ENCODE measurements at places on chromosomes 11 and 22.

DNA sequence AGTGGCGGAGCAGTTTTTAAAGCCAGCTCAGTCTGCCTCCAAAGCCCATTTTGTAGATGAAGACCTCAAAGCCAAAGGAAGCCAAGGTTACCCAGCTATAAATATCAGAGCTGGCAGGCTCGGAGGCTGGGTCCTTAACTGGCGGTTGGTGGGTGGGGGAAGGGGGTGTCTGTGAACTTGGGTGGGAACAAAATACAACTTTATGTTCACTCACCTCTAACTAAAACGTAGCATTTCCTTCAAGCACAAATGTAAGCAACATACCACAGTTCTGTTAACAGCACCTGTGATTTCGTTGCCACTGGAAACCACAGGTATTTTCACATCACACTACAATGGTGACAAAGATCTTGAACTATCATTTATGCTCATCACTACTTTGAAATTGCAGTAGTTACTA lies 99.7 kb upstream of the SYT13 start:
- no peak for DNase-seq

- DNase-seq = no peak
These were observed 170.8 kb upstream of the CADM1 start for GRCh38 chr11:115674937-115675544.

DNA sequence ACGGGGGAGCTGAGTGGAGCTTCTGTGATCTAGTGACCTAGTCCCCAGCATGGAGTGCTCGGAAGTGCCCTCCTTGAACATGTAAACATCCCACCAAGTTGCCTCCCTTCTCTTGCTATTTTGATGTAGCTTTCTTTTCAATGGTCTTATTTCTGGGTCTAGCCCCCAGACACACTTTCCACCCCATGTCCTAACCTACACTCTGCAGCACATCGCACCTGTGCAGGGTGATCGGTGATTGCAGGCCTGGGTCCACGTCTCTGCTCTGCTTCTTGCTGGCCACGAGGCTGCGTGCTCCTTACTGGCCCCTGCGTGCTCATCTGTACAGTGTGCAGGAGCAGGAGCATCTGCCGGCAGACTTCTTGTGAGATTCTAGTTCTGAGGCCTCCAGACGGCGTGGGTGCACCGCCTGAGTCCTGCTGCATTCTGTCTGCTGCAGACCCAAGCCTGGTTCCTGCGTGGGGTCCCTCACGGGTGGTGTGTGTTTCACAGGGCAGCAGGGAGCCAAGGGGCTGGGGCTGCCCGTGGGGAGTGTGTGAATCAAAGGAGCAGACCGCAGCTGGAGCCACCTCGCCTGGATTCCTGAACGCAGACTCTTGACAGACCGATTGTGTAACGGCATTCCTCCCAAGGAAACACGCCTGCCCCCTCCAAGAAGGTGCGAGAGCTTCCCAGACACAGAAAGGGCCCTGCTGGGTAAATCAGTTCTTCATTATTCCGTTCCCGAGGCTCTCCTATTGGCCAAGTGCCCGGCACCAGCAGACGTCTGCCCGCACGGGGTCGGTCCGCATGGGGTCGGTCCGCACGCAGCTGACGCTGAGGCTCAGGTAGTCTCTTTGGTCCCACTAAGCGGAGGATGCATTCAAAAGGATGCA lies 44.4 kb upstream of the MYEOV start:
- peak; percentile 49 for DNase-seq

- no peak for DNase-seq
These were observed 5.3 kb upstream of the CREB3L1 start for GRCh38 chr11:46271875-46272815.

- DNase-seq = no peak
These were observed 14.9 kb upstream of the FXYD2 start for GRCh38 chr11:117839380-117839881.

- DNase-seq = no peak
These were observed 55.8 kb upstream of the RRAS2 start for GRCh38 chr11:14414470-14415461.

DNA sequence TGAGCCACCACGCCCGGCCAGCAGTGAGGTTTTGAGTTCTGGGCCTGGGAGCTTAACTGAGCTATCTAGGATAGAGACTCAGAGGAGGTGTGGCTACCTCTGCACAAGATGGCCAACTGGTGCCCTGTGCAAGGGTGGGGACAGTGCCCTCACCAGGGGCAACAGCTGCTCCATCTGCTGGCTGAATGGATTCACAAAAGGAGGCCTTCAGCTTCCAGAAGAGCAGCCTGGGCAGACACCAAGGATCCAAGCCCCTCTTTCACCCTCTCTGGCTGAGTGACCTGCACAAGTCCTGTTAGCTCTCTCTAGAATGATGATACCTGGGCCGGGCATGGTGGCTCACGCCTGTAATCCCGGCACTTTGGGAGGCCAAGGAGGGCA lies 33.5 kb upstream of the BAIAP2L2 start:
- no peak for DNase-seq

DNA sequence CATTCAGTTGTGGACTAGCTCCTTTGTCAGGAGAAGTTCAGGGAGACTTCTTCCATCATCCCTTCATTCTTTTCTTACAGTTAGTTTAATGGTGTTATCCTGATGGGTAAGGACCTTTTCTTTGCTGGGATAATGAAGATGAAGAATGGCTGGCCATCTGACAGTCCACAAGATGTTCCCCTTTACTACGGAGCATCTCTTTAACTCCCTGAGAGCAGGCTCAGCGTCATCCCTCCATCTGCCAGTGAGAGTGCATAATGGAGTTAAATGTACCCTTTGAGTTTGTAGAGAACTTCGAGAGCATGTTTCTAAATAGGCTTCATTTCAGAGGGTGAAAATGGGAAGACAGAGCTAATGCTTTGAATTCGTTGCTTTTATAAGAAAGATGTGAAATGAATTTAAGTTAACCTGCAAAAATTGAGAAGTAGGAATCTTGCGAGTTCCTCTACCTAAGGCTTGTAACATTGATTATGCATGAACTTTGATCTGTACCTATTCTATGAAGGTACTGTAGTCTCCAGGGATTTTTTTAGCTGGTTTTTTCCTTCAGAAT lies 1.7 kb downstream of the EP300 start:
- DNase-seq = peak; percentile 64

- no peak for DNase-seq
These were observed 8.2 kb downstream of the GSTT4 start for GRCh38 chr22:23997092-23997491.

DNA sequence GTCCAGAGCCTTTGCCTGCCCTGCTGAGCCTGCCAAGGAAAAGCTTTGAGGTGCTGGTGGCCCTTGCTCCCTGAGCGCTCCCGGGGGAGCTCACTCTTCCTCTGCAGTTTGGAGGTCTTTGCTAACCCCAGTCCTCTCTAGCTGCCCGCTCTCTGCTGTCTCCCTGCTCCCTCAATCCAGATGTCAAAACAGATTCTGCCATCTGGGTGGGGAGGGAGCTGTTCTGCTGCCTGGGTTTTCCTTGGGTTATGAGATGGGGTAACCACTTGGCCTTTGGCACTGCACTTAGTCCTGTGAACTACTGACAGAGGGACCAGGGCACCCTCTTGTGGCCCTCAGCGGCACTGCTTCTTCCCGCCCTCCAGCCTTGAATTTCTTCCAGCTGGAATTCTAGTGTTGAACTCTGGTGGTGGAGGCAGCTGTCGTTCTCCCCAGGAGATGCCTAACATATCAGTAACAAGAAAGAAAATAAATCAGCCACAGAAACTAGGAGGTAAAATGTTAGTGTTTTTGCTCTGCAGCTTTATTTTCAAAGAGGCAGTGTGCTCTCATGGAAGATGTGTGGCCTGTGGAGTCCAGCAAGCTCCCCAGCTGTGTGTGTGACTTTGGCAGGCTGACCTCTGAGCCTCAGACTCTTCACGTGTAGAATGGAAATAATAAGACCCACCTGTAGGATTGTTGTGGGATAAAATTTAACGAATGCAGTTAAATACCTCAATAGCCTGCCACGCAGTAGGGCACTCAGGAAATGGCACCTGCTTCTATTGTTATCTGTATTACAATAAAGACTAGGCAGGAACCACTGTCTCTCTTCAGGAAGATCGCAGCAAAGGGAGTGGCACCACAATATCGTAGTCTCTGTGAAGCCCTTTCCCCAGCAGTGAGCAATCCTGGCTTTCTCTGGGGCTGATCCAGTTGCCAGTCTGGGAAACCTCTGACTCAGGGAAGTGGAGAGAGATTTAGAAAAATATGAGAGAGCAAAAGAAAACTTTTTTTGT lies 23.4 kb downstream of the ARFGAP2 start:
- DNase-seq = peak; percentile 96

DNA sequence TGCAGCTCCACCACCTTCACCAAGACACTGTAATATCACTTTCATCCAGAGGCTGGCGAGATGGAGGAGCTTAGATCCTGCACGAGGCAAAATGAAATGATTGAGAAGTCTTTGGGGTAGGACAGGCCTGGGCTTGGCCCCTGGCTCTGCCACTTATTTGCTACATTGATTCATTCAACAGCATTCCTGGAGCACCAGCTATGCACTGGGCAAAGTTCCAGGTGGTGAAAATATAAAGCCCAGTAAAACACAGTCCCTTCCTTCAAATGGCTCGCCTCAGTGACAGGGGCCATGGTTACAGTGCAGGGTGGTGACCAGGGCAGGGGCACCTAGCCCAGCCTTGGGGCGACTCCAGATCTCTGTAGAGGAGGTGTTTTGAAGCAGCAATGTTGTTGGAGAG lies 19.7 kb downstream of the ALX4 start:
- no peak for DNase-seq

DNA sequence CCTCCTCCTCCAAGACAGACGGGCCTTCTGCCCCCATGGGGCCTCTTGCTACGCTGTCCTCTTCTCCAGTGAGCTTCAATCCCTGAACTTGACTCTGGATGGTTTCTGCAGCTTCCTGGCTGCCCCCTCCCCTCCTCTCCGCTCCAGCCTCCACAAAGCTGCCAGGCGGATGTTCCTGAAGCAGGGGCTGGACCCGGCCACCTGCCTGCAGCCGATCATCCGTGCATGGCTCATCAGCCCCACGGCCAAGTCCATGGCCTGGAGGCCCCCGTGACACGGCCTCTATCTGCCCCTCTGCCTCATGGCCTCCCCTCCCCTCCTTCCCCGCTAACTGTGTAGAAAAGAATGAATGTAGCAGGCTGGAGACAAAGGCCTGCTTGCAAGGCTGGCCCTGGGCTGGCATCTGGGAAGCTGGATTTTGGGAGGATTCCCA lies 6.8 kb upstream of the SUN2 start:
- peak; percentile 34 for DNase-seq

DNA sequence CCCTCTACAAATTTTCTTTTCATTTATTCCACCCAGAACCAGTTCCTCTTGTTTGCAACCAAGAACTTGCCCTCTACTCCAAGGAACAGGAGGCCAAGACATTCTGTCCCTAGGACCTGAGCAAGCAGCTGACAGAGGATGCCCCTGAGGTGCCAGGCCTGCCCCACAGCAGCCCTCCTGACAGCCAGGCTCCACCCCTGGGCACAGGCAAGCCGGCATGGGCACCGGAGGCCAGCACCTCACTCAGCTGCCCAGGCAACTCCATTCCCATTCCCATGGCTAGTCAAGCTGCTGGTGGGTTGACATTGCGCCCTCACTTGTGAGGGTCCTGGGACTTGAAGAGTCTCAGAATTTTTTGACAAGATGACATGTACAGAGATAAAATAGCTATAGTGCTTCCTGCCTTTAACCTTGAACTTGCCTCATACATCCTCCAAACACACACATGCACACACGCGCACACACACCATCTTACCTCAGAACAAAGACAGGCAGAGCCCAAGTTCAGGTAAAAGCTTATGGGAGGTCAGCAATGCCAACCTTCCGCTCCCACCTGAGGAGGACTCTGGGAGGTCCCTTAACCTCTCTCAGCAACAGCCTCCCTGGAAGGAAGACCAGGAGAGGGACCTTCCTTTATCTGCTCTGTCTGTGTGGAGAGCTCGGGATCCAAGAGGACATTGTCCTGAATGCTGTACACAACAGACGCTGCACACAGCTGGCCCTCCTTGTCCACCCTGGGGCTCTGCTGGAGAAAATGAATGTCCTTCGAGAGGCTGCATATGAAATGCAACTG lies 620.9 kb upstream of the CADM1 start:
- DNase-seq = no peak

- no peak for DNase-seq
These were observed 42.2 kb upstream of the DNAJB7 start for GRCh38 chr22:40904101-40904500.

- DNase-seq = no peak
These were observed 31.3 kb downstream of the MTNR1B start for GRCh38 chr11:93000511-93001476.

GRCh38 chr11:12508151-12508751 lies 130.9 kb downstream of the PARVA start:
- DNase-seq = peak; percentile 88

- DNase-seq = peak; percentile 16
These were observed 181.9 kb downstream of the MYO18B start for GRCh38 chr22:25923914-25924313.

GRCh38 chr11:72719551-72719950 lies 32.7 kb downstream of the ARAP1 start:
- DNase-seq = no peak

GRCh38 chr11:34314936-34315335 lies 42.9 kb downstream of the ABTB2 start:
- no peak for DNase-seq

GRCh38 chr22:35253946-35254345 lies 3.3 kb upstream of the HMGXB4 start:
- DNase-seq = no peak

DNA sequence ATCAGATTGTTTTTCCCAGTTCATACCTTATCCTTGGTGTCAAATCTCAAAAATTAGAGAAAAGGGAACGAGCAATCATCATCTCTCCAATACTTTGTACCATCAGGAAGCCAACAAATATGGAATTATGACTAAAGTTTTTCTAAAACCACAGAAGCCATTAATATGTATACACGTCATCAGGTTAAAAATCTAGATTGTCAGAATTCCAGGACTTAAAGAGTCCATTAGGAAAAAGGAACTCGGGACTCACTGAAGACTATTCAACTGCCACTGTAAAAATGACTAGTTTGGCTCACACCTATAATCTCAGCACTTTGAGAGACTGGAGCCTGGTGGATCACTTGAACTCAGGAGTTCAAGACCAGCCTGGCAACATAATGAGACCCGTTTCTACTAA lies 344.4 kb upstream of the LRRC4C start:
- DNase-seq = no peak

- DNase-seq = no peak
These were observed 43.6 kb downstream of the LRRC32 start for GRCh38 chr11:76626921-76627401.

DNA sequence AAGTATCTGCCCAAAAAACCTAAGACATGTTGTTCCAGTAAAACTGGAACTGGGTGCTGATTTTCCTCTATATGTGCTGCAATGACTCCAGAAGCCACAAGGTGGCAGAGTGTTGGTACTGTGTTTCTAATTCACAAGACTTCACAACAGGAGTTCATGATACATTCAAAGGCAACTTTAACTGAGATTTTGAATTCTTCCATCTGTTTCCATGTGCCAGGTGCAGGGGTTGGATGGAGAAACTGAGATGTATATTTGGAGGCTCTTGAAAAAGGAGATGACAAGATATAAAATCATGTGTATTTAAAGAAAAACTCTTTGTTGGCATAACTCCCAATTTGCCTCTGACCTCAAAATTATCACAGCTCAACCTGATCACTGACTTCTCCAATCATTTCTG lies 1098.6 kb upstream of the CCDC90B start:
- peak; percentile 70 for DNase-seq

- no peak for DNase-seq
These were observed 4.9 kb downstream of the HSD17B12 start for GRCh38 chr11:43685440-43685839.
